KBM-7 (cell line): ENCODE measurements at places on chromosomes 16 and 17.

GRCh38 chr16:29315046-29315445 lies 91.5 kb downstream of the NPIPB11 start:
- DNase-seq: no peak

DNA sequence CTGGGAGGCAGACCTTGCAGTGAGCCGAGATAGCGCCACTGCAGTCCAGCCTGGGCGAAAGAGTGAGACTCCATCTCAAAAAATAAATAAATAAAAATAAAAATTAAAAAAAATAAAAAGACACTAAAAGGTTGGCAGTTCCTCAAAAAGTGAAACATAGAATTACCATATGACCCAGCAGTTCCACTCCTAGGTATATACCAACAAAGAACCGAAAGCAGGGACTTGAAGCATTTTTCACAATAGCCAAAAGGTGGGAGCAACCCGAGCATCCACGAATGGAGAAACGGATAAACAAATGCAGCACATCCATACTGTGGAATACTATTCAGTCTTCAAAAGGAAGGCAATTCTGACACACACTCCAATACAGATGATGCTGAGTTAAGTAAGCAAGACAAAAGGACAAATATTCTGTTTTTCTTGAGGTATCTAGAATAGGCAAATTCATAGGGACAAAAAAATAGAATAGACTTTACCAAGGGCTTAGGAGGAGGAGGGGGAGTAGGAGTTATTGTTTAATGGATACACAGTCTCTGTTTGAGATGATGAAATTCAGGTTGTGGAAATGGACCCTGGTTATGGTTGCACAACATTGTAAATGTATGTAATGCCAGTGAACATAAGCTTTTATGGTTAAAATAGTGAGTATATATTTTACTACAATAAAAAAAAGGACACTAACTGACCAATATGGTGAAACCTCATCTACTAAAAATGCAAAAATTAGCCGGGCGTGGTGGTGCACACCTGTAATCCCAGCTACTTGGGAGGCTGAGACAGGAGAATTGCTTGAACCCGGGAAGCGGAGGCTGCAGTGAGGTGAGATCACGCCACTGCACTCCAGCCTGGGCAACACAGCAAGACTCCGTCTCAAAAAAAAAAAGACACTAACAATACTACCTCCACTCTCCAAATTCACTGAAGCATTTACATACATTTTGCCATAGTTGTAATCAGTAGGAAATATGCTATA lies 27.0 kb upstream of the SLC35B1 start:
- DNase-seq: no peak

DNA sequence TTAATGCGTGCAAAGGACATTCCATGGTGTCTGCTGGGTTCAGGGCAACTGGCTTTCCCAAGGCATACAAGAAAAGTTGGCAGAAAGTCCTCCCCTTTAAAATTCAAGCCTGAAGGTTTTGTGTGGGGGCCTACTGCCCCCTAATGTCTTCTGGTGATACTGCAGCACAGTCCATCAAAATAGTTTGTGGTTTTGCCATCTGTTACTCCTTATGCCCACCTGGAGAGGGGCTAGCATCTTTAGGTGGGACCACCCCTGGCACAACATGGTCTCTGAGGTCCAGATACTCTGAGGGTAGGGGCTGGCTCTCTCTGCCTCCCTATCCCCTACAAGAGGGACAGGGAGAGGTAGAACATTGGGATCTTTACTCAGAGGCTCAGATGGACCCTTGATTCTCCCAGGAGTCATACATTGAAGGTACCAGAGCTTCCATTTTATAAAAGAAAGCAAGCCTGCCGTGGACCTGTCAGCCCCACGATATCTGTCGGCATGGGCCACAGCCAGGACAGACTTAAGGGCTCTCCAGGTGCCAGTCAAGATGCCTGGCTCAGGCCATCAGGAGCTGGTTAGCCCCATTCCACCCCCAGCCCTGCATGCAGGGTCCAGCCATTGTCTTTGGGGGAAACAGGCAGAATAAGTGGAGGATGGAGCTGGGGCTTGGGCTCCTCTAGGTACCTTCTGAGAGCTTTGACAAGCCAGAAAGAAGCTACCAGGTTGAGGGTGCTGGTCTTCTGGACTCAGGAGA lies 6.3 kb downstream of the ESRP2 start:
- peak; percentile 81 for DNase-seq

GRCh38 chr16:77617996-77618395 lies 104.3 kb upstream of the NUDT7 start:
- DNase-seq: no peak

DNA sequence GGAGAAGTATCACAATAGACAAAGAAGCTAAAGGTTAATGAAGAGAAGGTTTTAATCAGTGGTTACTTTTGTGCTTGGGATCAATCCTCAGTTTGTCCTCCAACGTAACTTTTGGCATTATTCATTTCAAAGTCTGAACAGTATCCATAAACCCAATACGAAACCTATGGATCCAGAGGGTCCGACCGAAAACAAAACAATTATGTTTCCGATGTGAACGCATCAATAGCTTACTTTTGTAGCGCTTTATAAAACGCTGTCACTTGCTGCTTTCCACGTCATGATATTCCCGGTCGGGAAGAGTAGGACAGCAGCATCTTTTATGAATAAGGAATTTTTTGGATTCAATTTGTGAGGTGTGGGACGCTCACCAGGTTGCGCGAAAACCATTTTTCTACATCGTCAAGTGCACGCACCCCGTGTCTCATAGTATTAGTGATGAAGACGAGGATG lies 383.8 kb downstream of the ZFHX3 start:
- no peak for DNase-seq

DNA sequence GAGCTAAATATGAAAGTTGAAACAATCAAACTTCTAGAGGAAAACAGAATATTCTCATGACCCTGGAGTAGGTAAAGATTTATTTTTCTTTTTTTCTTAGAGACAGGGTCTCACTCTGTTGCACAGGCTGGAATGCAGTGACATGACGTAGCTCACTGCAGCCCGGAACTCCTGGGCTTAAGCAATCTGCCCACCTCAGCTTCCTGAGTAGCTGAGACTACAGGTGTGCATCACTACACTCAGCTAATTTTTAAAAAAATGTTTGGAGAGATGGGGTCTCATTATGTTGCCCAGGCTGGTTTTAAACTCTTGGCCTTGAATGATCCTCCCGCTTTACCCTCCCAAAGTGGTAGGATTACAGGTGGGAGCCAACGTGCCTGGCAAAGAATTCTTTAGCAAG lies 15.5 kb downstream of the IKZF3 start:
- no peak for DNase-seq

DNA sequence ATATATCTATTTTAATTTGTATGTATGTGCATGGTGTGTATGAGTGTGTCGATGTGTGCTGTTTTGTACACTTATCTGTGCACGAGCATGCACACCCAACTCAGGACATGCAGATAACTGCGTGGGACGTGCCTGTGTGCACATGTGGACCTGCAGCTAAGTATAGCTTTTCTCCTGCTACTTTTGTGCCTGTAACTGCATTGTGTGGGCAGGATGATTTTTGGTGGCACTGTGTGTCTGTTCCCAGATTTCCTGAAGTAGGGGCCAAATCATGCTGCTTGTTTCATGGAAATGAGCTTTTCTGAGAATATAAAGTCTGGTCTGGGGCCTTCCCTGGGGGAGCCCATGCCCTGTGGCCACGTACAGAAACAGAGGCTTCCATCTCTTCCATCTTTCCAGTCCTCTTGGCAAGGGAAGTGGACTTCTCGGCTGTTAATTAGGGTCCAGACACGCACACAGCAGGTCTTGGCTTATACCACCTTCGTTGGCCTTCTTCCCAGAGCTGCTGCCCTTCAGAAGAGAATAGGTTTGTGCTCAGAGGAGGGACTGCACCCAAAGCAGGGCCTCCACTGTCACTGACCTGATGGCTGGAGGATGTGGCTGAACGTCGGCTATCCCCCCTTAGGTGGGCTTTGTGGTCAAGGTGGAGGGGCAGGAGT lies 30.2 kb downstream of the SPNS3 start:
- no peak for DNase-seq
